Anterior cingulate cortex (tissue), 58 donors: ENCODE measurements at places on chromosomes 5 and 9.

- DNase-seq = no peak
Measured at GRCh38 chr9:1173993-1174392, 123.8 kb downstream of the DMRT2 start.

GRCh38 chr5:29779141-29779540 is 1414.3 kb upstream of the CDH6 start:
- DNase-seq = no peak

GRCh38 chr5:17732351-17732923 is 98.2 kb downstream of the TAF11L14 start:
- no peak for DNase-seq

GRCh38 chr5:1034421-1034905 is 25.9 kb downstream of the NKD2 start:
- no peak for DNase-seq

- no peak for DNase-seq
Measured at GRCh38 chr5:143685246-143685815, 126.6 kb upstream of the HMHB1 start.

DNA sequence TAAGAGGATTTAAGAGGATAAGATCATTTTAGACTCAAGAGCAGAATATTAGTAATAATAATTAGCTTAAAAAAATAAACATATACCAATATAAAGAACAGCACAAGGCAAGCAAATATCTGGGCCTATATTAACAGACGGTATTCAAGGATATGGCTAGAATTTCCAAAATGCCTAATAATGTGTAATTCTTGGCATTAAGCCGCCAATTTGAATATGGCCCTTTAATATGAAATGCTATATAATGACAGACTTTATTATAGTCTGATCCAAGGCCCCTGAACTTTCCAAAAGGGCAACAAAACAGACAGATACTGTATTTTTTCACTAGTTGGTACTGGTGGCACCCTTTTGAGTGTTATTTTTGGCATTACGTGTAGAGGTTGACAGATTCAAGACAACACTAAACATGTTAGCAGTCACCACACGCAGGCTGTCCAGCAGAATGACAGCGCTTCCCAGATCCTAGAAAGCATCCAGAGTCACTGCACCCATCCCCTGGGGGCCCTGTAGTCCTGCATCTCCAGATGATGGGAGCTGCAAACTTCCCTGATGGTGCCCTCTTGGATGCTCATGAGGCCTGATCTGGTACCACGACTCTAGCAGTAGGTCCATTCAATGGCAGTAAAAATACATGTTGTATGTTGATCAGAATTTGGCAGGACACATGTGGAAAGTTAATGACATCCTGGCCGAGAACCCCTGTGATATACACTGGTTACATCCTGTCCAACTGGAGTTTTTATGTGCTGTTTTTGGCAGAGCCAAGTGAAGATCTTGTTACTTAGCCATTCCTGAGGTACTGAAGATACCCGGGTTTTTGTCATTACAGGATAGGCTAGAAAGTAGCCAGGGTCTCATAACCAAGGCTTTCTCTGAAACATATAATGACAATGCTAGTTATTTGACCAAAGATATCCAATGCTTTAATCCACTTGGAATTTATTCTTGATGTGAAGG is 1.7 kb upstream of the ABL1 start:
- no peak for DNase-seq

- no peak for DNase-seq
Measured at GRCh38 chr9:13274886-13275641, 4.4 kb downstream of the MPDZ start.
